NCI-H1105 treated with DMSO at 0.1 percent for 48 hours (cell line): ENCODE measurements at places on chromosomes 4 and X.

GRCh38 chr4:59200992-59201391 lies 1999.1 kb upstream of the ADGRL3 start:
- DNase-seq: no peak

- DNase-seq: no peak
Measured at GRCh38 chr4:7744142-7744804, 195.4 kb downstream of the AFAP1 start.

- no peak for DNase-seq
Measured at GRCh38 chr4:23932186-23932585, 42.3 kb upstream of the PPARGC1A start.

DNA sequence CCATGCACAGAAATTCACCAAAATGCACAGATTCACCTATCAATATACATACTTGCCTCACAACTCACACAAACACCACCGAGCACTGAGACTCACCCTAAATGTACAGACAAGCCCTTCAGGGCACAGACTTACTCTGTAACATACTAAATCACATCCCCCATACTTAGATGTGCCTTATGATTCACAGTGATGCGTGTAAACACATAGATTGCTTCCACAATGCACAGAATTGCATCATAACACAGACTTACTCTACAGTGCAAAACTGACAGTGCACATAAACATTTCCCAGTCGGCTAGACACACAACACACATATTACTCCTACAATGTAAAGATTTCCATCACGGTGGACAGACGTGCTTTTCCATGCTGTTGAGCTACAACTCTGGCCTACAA lies 6.2 kb downstream of the LINC00632 start:
- no peak for DNase-seq

- no peak for DNase-seq
Measured at GRCh38 chrX:29530501-29530900, 684.9 kb upstream of the MAGEB2 start.

DNA sequence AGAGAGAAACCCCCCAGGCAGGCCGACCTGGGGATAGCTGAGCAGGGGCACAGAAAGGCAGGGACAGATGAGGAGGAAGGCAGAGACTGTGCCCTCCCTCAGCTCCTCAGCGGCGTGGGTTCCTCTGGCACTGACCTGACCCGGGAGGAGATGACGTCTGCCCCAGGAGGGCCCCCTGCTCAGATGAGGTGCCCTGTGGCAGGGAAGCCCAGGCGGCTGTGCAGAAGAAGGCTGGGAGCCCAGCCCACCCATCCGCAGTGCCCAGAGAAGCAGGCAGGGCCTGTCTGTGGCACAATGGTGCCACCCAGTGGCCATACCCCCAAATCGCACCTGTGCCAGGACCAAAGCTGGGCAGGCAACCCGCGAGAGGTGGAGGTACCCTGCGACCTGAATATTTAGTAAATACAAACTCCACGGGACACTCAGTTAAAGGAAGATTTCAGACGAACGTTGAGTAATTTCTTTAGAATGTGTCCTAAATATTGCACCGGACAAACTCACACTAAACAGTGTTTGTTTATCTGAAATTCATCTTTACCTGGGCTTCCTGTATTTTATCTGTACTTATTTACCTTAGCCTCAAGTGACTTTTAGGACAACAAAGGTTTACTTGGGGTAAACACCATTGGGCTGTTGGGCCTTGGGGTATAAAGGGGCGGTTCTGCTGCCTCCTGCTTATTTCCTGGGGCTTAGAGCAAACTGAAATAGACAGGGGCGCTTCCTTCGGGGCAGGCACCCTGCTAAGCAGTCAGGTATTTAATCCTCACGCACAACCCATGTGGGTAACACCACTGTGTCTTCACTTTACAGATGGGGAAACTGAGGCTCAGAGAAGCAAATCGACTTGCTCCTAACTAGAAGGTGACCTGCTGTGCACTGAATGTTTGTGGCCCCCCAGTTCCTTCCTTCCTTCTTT lies 46.5 kb upstream of the HMX1 start:
- peak; percentile 36 for DNase-seq

GRCh38 chr4:143654571-143654970 lies 45.9 kb downstream of the FREM3 start:
- DNase-seq: no peak

GRCh38 chrX:111467896-111468295 lies 43.5 kb upstream of the SERTM2 start:
- no peak for DNase-seq

GRCh38 chrX:24676403-24677024 lies 17.2 kb upstream of the POLA1 start:
- DNase-seq: no peak

DNA sequence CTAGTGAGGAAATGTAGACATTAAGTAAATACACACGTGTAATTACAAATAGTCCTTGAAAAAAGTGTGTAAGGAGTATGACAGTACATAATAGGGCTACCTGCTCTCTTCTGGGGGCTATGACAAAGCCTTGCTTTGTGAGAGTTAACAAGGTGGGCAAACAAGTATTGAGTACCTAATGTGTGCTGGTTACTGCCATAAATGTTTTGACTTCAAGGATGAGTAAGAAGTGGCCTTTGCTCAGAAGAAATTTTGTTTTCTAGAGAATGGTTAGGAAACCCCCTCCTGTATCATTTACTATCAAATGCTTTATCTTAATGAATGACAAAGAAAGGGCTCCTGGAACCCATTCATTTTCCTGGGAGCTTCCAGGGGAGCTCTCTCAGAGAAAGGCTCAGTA lies 167.0 kb upstream of the CASK start:
- no peak for DNase-seq

DNA sequence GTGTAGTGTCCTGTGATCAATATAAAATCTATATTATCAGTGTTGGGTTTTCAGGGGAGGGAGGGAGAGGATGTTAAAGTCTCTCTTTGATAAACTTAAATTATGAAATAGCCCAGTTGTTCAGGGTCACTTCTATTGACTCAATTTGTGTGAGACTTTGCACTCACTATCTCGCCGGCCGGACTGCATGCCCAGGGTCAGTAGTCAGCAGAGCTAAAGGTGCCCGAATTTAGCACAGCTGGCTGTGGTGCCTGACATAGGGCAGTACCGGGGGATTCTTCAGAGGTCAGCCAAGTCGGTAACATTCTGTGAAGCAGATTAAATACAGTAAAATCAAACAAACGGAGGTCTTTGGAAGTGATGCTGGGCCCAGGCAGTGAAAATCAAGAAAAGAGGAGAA lies 19.2 kb downstream of the GABRQ start:
- DNase-seq: no peak

DNA sequence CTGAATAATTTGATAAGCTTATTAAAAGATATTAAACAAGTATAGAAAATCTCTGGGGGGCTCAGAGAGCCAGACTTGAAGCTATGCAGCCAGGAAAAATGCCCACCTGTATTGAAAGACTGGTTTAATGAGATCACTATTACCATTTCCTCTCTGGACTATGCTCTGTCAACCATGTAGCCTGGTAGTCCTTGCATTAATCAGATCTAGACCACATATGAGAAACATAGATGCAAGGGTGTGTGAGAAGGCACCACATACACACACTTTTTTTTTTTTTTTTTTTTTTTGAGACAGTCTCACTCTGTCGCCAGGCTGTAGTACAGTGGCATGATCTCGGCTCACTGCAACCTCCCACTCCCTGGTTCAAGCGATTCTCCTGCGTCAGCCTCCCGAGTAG lies 75.9 kb upstream of the ATP8A1 start:
- no peak for DNase-seq

DNA sequence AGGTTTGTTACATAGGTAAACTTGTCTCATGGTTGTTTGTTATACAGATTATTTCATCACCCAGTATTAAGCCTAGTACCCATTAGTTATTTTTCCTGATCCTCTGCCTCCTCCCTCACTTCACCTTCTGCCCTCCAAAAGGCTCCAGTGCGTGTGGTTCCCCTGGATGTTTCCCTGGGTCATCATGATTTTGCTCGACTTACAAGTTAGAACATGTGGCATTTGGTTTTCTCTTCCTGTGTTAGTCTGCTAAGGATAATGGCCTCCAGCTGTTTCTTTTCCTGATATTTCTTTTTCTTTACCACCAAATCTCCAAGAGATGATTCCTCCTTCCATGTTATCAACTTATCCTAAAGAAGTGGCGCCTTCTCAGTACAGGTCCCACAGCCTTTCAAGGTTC lies 543.1 kb upstream of the ADGRL3 start:
- DNase-seq: no peak

- no peak for DNase-seq
Measured at GRCh38 chr4:80253510-80253909, 13.0 kb upstream of the FGF5 start.

DNA sequence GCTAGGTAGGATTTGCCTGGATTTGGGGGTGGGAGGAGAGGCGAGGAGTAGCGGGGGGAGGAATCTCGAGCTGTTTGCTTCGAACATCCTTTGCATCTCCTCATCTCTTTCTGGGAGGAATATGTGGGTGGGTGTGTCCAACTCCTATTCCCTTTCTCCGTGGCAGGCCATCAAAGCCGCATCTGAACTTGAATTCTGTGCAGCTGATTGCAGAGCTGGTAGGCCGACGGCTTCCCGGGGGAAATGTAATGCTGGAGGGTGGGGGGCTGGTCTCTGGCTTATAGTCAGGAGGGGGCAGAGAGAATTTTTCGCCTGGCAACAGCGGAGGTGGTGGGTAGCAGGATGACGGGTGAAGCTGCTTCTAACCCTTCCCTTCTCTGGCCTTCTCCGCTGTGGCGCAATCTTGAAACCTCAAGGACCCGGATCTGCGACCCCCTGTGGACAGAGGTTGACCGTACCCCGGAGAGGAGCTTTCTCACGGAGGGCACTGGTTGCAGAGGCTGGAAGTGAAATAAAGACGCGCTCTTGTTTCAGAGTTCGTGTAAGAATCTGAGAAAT lies 628 bp downstream of the ZCCHC12 start:
- no peak for DNase-seq

DNA sequence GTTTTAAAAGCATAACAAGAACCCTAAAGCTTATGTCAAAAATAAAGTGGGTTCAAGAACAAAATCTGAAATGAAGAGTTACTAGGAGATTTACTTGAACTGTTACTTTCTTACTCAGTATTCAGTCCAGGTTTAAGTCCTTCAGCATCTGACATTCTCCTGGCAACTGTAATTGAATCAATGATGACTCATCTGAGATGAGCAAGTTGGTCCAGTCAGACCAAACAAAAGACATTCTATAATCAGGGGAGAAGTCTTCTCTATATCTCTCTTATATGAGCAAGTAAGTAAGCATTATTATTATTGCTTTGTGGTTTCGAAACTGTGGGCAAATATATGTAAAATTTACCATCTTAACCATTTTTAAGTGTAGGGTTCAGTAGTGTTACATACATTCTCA lies 34.6 kb downstream of the MAP9 start:
- DNase-seq: no peak

GRCh38 chr4:176579226-176579625 lies 213.5 kb downstream of the VEGFC start:
- DNase-seq: no peak

DNA sequence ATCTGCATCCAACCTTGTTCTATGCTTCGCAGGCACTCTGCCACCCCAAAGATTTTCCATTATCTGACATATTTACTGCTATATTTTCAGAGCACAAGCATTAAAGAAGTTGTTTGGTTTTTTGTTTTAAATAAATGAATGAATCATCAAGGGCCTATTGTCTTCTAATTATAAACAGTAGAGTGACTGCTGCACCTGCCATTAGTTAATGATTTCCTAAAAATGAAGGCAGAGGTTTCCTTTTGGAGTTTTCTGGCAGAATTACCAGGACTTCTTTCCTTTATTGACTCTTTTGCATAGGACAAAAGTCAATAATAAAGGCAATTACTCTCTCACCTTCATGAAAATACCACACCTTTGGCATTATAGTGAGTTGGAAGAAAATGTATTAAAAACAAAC lies 238.1 kb downstream of the INPP4B start:
- no peak for DNase-seq

- peak; percentile 30 for DNase-seq
Measured at GRCh38 chrX:153397256-153397960, 3.7 kb downstream of the PNMA6E start.

GRCh38 chr4:174490451-174490961 lies 31.8 kb downstream of the HPGD start:
- no peak for DNase-seq

DNA sequence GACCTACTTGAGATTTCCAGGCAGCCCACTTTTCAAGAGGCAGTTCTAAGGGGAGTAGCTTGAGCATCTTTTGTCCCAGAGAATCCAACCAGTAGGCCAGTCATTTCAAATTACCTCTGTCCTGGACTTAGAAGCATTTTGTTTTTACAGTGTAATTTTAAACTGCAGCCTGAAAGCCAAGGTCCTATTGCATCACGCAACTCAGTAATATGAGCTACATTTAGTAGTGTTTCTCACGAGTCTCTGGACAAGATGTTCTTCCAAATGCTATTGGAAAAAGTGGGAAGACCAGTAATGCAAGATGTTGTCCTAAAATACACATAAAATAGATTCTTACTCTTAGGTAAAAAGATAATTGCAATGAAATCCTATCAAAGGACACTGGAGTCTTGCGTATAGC lies 182.5 kb upstream of the ARX start:
- DNase-seq: no peak

- no peak for DNase-seq
Measured at GRCh38 chr4:150280081-150280895, 202.0 kb downstream of the DCLK2 start.

DNA sequence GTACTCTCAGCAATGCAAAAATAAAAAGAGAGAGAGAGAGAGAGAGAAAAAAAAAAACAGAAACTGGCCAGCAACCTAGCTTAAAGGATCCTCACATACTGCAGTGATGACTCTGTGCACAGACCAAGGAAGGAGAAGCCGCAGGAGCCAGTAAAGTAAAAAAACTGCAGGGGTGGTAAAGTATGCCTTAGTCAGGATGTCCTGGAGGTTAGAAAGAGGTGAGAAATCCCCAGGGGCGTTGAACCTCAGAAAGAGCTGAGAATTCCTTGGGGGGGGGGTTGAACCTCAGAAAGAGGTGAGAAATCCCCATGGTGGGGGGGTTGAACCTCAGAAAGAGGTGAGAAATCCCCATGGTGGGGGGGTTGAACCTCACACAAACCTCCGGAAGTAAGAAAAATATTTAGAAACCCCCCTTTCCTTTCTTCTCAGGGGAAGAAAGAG lies 48.0 kb downstream of the MAGEA9 start:
- no peak for DNase-seq

DNA sequence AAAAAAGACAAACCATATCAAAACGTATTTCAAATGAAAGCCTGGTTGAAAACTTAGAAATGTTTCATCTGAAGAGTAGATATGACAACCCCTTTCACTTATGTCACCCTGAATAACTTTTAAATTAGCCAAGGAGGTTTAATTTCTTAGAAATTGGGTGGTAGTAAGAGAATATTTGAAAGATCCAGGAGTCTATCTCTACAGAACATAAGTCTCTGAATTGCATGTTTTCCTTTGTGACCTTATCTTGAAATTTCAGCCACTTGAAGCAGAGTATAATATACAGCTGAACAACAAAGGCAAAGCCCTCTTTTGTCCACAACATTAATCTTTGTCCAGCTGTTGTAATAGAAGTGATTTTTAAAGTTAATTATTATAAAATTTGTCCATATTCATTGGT lies 49.5 kb downstream of the TMEM154 start:
- no peak for DNase-seq

DNA sequence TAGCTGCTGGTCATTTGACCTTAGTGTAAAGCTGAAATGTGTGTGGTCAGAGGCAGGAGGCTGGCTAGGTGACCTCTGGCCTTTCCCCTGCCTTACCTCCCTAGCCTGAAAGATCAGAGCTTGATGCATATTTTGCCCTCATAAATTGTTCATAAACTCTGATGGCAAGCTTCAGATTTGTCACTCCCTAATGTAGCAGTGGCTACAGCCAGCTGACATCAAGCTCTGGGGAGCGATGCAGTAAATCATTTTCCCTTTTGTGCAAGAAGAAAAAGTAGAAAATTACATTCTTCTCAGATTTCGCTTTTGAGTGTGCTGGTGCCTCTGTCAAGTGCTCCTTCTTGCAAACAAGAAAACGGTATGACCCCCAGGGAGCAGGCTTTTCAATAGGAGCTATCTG lies 87.7 kb upstream of the MAGEA4 start:
- DNase-seq: peak; percentile 16
